ENCODE measurements at places on chromosomes 13 and 19. TPM values are rescaled to one million over a fixed set of nuclear protein-coding genes. Genes with fewer than 3 reads are reported as not detected.

PCSK4 gene
- total RNA-seq = 4.4 TPM

F2RL3 gene
- total RNA-seq = not detected

KLHL1 gene
- not detected for total RNA-seq

APLP1 gene
- 2.1 TPM for total RNA-seq

SIGLEC14 gene
- not detected for total RNA-seq

KIR2DL1 gene
- total RNA-seq = not detected

IL27RA gene
- 46.5 TPM for total RNA-seq

GRCh38 chr19:8468761-8469373 lies 24.1 kb downstream of the HNRNPM start:
- no peak for DNase-seq

DNA sequence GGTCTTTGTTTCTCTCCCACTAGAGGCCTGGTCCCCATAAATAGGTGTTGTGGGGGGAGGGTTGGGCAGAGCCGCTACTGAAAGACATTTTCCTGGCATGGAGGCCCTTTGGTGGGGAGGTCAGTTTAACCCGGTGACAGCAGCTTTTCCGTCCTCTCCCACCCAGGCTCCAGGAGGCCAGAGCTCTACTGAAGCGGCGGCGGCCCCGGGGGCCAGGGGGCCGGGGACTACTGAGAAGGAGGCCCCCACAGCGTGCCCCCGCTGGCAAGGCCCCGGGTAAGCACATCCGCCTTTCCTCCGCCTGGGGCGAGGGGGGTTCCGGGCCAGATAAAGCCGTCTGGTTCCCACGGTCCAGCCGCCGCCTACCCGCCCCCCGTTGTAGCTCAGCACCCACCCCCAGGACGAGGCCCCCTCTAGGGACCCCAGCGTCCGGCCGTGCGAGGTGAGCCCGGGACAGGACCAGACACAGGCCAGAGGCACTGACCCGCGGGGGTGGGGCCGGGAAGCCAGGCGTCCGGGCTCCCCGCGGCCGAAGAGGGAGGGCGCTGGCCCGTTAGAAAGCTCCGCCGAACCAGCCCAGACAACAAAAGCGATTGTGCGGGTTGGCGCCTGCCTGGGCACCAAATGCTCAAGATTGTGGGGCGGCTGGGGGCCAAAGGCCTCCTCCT lies 1.1 kb upstream of the LTBP4 start:
- DNase-seq = no peak

DNA sequence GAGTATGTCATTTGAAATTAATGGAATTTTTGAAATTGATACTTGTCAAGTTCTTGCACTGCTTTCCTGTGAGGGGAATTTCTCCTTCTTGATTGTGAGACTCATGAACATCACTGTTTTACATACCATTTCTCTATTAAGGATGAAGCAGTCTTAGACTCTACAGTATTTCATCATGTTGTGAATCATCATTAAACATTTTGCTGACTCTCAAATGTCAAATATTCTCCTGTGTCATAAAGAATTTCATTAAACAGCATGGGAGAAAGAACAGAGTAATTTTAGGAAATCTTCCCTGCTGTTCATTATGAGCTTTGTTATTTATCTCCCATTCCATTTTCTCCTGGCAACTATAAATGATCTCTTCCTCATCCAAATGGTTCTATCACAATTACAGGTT lies 729.0 kb downstream of the PCDH9 start:
- no peak for DNase-seq

GRCh38 chr19:23789246-23789645 lies 30.6 kb upstream of the ZNF681 start:
- no peak for DNase-seq

GRCh38 chr19:44718441-44719261 lies 19.7 kb downstream of the CEACAM16 start:
- no peak for DNase-seq

GRCh38 chr13:95497381-95497807 lies 55.1 kb upstream of the CLDN10 start:
- DNase-seq = no peak

DNA sequence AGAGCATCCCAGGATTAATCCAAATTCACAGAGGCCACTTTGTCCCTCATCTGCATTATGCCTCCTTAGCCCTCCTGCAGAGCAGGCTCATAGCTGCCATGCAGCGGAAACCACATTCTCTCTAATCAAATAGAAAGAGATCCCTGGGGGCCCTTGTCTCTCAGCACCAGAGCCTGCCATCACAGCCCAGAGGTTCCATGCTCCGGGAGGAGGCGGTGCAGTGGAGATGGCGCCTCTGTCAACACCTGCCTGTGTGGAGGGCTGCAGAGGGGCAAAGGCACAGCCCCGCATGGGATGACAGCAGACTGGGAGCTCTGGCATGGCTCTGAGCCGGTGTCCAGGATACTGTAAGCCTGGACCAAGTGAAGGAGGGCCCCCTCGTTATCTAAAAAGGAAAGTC lies 111.3 kb downstream of the SLC7A1 start:
- DNase-seq = no peak

GRCh38 chr19:43555185-43555770 lies 20.0 kb downstream of the XRCC1 start:
- peak; percentile 91 for DNase-seq

GRCh38 chr19:5052515-5052914 lies 83.6 kb downstream of the KDM4B start:
- DNase-seq = no peak

DNA sequence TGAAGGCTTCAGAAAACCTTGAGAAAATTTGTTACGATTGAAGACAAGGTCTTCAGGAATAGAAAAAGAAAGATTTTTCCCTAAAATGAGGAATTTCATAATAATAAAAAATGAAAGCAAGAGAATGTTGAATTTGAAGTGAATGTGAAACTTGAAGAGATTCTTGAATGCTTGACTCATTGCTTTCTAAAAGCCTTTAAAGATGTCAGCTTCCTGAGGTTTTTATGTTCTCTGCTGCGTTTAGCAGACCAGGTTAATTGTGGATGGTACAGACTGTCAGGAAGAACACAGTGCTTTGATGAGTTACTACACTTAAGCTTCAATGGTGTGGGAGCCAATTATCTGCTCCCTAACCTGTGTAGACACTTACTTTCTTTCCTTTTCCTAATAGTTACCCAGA lies 96.3 kb upstream of the FNDC3A start:
- no peak for DNase-seq

DNA sequence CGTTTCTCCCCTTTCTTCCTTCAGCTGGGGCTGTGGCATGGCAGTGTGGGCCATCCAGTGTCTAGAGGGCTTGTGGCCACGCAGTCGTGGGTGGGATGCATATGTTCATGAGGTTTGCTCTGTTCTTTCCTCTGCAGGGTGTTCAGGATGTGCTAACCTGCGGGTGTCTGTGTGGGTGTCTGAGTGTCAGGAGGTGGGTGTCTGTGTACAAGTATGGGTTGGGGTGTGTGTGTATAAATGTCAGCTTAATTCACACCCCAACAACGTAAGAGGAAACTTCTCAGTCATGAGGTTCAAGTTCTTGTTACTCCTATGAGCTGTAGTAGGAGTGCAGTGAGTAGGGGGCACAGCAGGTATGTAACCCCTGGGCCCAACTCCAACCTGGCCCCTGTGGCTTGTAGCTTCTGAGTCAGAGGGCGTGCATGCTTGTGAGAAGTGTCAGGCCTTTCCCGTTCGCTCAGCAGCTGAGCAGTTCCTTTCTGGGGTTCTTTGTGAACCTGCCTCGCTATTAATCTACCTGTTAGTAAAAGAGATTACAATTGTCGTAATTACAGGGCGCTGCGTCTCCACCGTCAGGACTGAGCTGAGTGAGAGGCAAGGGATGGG lies 49.1 kb downstream of the NFIX start:
- peak; percentile 78 for DNase-seq

- peak; percentile 35 for DNase-seq
Measured at GRCh38 chr19:35063940-35064818, 22.7 kb downstream of the HPN start.

DNA sequence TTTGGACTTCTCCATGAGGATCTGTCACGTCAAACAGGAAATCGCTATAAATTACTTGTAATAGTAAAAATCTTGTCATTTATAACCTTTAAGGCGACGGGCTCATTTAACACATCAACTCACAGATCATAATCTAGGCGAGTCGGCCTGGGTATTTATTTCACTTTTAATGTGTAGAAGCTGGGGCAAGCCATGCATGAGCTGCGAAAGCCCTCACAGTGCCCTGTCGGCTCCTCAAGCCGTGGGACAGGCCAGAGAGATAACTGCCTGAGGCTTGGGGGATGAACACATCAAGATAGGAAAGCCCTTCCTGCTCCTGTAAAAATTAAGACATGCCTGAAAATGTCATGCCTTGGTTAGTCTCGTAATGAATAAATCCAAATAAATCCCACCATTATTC lies 30.8 kb downstream of the SOX1 start:
- no peak for DNase-seq

- DNase-seq = no peak
Measured at GRCh38 chr19:19486343-19487076, 28.8 kb downstream of the TSSK6 start.

DNA sequence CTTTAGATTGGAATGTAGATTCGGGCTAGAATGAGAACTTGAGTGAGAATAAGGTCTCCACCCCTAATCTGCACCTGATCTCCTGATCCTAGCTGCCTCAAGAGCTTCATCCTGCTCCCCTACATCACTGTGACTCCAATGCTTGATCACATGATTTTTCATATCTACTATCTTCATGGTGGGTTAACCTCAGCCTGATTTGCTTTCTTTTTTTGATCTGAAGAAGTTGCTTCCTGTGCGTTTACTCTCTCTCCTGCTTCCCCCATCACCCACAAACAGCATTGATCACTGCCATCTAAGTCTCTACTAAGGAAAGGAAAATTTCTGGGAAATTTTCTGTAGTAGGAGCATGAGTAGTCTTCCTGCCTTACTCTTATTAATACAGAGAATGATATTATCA lies 1542.1 kb upstream of the SLC10A2 start:
- DNase-seq = no peak

DNA sequence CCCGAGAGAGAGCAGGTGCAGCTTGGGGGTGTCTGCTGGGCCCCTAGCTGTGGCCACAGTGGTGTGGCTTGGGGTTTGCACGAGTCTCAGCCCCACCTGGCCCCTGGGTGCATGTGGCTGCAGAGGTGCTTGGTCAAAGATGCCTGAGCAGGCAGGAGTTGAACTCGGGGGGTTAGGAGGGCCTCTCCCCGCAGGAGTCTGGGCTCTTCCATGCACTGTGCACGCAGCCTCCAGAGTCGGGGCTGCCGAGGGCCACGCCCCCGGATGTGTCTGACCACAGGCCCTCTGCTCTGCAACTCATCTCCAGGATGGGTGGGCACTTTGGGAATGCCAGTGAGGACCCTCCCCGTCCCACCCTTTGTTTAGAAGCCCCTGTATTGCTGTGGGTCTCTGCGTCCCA lies 91.5 kb upstream of the MCF2L start:
- DNase-seq = no peak

DNA sequence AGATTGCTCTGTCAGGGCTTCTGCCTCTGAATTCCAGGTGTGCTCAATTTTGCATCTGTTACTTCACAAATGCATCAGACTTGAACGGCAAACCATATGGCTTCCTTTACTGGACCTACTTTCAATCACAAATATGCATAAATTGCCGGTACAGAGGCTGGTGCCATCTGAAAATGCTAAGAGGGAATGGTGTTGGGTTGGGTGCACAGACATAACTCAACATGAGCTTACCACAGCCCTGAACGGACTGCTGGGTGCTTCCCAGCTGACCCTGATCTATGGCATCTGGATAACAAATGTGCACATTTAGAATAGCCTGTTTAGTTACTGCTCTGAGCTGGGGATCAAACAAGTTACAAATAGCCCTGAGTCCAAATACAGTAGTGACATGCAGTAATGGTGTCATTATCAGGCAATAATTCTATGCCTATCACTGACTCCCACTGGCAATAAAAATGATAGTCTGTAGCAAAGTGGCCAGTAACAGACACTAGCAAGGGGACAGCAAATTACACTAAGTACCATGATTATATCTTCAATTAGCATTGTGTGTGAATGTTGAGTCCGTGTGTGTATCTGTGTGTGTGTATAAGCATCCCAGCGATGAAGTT lies 927.3 kb downstream of the DIAPH3 start:
- no peak for DNase-seq

DNA sequence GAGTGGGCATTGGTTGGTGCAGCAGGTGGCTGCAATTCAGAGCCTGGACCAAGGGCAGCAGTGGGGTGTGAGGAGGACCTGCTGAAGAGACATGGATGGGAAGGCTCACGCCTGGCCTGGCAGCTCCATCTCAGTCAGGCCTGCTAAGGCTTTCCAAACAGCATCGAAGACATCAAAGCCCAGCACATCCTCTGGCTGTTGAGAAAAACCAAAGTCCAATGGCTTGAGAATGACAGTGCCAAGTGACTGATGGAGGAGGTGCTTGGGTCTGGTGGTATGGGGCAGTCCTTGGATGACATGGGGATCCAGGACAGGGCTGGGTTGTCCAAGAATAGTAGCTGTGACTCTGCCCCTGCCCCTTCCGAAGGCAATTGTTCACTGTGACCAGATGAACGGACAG lies 19.0 kb upstream of the XPO4 start:
- no peak for DNase-seq

DNA sequence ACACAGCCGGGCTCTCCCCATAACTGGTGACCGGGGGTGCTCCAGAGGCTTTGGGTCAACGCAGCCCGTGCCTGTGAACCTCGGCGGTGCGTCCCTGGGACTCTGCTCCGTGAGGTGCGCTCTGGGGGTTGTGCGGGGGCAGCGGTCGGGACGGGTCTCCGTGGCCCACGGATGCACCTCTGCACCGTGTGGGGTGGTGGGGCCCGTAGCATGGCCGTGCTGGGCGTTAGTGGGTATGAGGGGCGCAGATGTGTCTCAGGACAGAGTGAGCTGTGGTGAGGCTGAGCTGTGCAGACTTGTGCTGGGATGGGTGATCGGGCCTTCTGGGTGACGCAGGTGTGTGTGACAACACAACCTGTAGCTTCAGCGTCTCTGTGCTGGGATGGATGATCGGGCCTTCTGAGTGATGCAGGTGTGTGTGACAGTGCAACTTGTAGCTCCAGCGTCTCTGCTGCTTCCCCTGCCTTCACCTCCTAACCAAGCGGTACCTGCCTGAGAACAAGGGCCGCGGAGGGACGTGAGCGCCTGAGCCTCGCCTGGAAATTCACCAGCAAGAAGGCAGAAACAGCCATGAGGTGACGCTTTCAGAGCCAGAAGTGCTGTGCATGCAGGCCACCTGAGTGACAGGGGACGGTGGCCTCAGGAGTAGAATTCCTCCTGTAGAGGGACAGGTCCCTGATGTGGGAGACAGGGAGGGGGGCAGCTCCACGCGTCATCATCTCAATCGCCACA lies 599 bp downstream of the ZNF331 start:
- DNase-seq = peak; percentile 10

DNA sequence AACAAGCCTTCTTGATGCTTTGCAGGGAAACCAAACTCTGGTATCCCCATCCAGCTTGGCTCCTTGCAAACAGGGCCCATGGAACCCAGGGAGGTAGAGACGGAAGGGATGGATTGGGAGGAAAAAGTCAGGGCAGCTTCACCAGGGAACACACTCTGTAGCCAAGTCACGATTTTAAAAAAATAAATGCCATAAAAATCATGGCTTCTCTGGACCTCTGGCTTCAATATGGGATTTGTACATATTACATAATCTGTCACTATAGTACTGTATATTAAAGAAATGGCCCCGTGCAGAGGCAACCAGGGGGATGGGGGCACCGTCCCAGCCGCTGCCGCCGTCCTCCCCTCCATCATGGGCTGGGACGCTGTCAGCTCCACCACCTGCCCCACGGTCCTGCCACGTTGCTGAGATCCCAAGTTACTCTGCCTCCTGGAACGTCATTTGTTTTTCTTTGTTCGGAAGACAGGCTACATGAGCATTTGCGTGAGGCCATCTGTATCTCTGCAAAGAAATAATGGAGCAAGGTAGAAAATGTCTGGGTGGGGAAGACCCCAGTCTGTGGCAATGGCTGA lies 313.3 kb downstream of the ZNF536 start:
- no peak for DNase-seq
